Activated CD4-positive, alpha-beta T cell treated with anti-CD3 and anti-CD28 coated beads, Interleukin-10, Interleukin-2, amounts not matched to agents 100 ng/mL and 50 ng/mL, durations not matched to agents 16 hours and 8 hours (primary cell): ENCODE measurements at places on chromosomes 3 and 15.
A peak's percentile ranks its signal among the peaks of the same experiment; 100 is the strongest.

DNA sequence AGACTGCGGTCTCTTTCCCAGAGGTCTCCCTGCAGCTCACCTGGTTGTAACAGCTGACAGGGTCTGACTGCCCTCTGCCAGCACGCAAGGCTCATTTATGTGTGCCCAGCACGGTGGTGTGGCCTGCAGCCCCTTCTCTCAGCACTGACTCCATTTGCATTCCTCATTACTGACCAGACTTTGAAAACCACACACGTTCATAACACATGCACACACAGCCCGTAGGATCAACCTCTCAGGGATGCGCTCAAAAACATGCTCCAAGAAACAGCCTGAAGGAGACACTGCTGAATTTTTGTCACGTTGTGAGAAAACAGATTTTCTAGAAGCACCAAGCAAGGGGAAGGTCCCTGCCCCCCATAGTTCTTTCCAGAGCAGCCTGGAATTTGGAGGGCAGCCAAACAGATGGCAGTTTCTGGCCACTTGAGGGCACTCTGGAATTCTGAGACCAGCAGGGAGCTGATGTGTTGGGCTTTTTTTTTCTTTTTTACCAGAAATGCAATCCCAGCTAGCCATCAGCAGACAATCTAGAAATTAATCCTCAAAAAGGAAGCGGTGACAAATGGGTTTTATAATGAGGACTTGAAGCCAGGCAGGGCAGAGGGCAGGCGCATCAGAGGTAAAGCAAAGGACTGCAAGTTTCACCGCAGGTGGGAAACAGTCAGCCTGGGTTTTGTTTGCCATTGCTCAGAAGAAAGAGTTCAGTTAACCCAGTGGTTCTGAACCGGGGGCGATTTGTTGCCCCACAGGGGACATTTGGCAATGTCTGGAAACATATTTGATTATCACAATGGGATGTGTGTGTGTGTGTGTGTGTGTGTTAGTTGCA is 170.5 kb upstream of the PROK2 start:
- DNase-seq: peak; percentile 88

DNA sequence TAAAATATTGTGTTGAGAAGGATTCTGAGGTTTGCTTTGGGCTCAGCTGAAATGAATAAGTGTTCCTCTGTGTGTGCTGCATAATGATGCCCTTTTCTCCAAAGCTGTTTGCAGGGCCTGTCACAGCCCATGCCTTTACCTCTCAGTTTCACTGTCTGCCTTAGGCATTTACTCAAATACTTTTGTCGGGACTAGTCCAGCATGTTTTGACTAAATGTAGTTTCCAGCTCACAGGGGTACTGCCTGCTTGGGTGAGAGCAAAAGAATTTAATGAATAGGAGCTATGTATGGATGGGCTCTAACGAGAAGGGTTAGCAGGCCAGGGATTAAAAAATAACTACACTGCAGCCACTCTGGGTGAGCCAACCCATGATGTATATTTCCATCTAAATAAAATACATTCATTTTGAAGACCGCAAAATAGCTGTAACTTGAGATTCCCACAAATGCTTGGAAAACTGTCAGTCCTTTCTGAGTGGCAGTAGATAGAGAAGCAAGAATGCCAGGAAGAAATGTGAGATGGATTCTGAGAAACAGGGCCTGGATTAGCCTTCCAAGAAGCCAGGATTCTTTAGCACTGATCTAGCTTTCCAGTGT is 549.2 kb upstream of the TBL1XR1 start:
- DNase-seq: no peak

DNA sequence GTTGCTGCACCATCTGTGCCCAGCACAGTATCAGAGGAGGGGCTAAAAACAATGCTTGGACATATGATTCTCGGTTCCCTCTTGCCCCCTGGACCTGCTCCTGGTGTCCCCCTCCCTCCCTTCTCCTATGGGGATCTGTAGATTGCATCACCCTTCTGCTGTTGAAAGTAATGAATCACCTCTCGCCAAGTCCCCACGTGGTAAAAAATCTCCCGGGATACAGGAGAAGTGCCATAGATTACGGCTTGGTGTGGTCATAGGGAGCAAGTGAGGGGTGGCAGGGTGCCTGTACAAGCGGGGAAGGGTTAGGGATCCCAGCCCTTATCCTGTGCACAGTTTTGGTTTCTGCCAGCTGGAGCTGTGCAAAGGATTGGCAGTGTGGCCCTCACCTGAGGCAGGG is 37.7 kb downstream of the AMOTL2 start:
- DNase-seq: no peak

DNA sequence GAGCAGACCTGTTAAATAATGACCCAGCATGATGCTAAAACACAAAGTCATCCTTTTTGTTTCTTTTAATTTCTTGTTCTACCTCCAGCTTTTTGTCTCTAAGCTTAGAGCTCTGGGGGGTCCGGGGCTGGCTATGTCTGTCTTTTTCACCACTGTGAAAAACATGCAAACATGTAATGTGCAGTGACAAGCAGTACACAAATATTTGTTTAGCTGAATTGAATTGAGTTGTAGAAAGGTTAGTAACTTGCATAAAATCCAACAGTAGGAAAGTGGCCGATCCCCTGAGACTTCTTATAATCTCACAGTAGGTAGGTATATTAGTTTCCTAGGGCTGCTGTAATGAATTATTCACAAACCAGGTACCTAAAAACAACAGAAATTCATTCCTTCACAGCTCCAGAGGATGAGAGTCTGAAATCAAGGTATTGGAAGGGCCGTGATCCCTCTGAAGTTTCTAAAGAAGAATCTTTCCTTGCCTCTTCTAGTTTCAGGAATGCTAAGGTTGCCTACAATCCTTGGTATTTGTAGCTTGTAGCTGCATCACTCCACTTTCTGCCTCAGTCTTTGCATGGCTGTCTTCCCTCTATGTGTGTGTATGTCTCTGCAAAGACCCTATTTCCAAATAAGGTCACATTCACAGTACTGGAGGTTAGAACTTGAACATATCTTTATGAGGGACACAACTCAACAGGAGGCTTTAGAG is 32.7 kb downstream of the ARL14 start:
- DNase-seq: no peak

DNA sequence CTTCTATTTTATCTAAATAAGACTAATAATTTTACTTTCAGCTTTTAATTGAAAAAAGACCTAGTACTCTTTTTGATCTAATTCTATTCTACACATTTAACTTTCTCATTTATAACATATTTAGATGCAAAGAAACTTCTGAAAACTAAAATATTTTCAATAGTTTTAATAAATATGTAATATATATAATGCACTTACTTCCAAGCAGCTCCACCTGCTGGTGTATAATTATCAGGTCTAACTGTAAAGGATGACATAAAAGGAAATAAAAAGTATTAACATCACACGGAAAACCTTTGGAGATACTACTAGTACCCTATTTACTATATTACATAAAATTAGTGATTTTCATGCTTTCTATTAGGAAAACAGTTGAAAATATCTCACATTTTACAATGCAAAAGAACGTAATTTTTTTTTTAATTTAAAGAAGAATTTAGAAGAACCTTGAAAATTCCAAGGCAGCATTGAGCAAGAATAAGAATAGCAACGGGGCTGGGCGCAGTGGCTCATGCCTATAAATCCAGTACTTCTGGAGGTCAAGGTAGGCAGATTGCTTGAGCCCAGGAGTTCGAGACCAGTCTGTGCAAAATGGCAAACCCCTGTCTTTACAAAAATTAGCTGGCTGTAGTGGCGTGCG is 10.2 kb downstream of the PLSCR5 start:
- peak; percentile 2 for DNase-seq

GRCh38 chr15:80121546-80121945 is 31.3 kb upstream of the FAH start:
- no peak for DNase-seq

DNA sequence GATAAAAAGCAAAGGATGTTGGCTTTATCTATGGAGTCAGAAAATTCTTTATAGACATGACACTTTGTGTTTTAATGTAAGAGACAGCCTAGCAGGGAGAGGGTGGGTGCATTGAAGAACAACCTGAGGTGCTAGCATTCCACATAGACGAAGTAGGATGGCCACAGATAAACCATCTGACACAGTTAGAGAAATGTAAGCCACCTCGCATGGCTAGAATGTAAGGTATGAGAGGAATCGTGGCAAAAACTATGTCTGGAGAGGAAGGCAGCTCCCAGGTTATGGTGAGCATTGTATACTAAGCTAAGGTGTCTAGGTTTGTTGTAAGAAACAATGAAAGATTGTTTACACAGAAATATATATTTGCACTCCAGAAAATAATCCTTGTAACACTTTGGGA is 194.0 kb upstream of the SLITRK3 start:
- no peak for DNase-seq

GRCh38 chr3:72255191-72255590 is 470.2 kb upstream of the PROK2 start:
- no peak for DNase-seq

DNA sequence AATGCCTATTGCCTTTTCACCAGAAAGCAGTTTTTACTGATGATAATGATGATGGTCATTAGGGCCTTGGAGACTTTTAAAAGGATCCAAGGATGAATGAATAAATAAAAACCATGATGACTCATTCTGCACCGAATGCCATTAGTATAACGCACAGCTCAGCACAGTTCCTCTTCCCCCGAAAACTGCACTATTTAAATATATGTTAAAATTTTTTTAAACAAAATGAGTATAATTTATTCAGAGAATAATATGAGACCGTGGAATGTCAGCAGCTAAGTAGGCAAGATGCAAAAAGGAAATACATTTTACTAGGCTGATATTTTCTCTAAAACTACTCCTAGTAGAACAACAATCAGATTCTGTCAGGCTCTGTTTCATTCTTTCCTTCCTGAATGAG is 83.4 kb upstream of the NANOGP8 start:
- DNase-seq: no peak

DNA sequence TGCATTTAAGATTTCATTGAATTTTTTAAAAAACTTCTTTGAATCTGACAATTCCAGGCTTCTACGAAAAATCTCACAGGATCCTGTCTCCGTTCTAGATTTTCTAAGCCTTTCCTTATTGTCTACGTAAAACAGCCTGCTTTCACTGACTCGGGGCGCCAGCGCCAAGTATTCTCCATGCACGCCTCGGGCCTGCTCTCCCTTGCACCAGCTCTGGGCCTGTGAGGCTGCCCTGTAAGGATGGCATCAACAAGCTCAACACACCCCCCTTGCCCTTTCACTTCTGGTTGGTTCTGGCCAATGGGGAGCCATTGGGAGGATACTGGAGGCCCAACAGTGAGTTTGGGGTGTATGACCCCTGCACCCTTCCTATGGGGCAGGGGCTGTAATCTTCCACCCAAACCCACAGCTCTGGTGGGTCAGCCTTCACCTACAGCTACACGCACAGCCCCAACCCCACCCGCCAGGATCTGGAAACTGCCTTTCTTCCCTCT is 47.8 kb downstream of the SLC41A3 start:
- DNase-seq: no peak

- no peak for DNase-seq
Measured at GRCh38 chr15:70235347-70235746, 137.6 kb upstream of the TLE3 start.

DNA sequence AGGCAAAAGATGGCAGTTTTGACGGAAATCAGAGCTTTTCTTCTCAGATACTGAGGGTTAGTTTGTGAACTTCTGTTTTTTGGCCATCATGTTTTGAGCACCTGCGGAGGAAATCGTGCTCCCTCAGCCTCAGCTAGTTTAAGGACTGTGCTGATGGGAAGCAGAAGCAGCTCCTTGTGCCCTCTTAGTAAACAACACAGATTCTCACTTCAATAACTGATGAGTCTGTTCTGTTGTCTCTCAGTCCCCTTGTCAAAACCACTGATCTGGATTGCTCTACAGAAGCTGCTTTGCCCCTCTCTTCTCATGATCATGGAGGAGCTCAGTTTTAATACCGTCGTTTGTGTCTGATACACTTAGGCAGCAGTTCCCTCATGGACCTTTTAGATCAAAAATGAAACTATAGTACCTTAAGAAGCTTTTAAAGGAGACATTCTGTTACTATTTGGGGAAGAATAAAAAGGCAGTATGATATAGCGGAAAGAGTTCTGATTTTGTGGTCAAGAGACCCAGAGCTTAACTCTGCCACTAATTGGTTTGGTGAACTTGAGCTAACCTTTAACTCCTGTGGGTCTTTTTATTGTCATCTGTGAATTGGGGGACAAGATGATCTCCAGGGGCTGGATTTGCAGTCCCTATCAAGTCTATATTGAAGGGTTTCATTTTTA is 152.6 kb downstream of the BBX start:
- no peak for DNase-seq

- no peak for DNase-seq
Measured at GRCh38 chr3:196315821-196316220, 2.2 kb downstream of the DYNLT2B start.

GRCh38 chr15:54082836-54083492 is 104.7 kb downstream of the UNC13C start:
- DNase-seq: peak; percentile 11

DNA sequence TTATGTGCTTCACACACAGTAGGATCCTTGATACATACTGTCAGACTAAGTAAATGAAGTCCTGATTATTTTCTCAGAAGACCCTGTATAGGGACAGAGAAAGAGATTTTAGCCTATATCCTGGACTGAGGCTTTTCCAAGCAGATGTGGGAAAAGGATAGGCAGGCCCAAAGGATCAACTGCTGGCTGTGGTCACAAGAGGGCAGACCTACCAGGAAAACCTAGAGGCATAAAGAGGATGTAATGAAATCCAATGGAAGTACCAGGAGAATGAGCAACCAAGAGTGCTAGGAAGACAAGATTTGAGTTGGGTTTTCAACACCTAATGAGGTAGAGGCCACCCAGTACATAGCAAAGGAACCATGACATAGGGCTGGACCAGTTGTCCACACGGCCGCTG is 23.1 kb downstream of the DCLK3 start:
- DNase-seq: no peak

DNA sequence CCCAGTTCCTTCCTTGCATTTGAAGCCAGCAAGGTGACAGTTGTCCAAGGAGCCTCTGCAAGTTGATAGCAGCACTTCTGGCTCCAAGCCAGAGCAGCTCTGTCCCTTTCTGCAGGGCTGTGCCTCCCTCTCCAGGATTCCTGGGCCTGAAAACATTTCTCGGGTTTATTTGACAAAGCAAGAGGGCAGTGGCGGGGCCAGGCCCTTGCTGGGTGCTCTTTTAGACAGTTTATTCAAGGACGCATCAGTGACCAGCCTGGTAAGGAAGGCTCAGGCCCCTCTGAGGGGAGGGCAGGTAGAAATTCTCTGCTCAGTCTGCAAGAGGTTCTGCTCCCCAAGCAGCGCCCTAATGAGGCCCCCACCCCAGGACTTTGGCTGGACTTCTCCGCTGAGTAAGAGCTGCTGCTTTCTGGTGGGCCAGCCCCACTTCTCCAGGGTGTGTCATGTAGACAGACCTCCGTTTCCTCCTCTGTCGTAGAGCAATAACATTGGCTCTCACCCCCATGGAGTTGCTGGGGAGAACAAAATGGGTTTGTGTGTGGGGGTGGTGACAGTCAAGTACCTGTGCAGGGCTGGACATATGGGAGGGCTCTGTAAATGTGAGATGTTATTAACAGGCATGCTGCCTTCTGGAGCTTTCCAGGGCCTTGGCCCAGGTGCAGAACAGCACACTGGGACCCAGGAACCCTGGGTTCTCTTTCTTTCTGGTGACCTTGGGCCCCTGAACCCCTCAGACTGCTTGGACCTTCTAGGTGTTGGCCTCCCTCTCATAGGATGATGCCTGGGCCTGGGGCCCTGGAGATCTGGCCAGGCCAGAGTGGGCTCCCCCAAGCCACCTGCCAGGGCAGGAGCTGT is 146.2 kb upstream of the TLE3 start:
- no peak for DNase-seq

- DNase-seq: peak; percentile 85
Measured at GRCh38 chr15:60389261-60390077, 8.3 kb downstream of the ANXA2 start.

- DNase-seq: no peak
Measured at GRCh38 chr3:193943851-193944517, 192.0 kb upstream of the HES1 start.
